ENCODE measurements at places on chromosomes 11 and 22. TPM values are rescaled to one million over a fixed set of nuclear protein-coding genes. Genes with fewer than 3 reads are reported as not detected.

OR6M1 gene
- total RNA-seq, result not detected

OR51B2 gene
- total RNA-seq, result not detected

CSRP3 gene
- 0.37 TPM for total RNA-seq

RBMXL2 gene
- not detected for total RNA-seq

PLAAT4 gene
- 61.1 TPM for total RNA-seq

HEPN1 gene
- total RNA-seq, result not detected

SLC1A2 gene
- total RNA-seq, result 0.25 TPM

CRYBB2 gene
- total RNA-seq, result not detected

IL17REL gene
- total RNA-seq, result 0.10 TPM

GRAP2 gene
- 0.84 TPM for total RNA-seq

PACS1 gene
- 73.9 TPM for total RNA-seq

PDGFD gene
- total RNA-seq, result 55.5 TPM

SLC37A2 gene
- 1.3 TPM for total RNA-seq

FADS1 gene
- 16.2 TPM for total RNA-seq

PPFIBP2 gene
- total RNA-seq, result 32.3 TPM

YPEL1 gene
- 2.9 TPM for total RNA-seq

WNT7B gene
- not detected for total RNA-seq

MOGAT2 gene
- total RNA-seq, result not detected

P2RX6 gene
- 0.69 TPM for total RNA-seq

NCF4 gene
- total RNA-seq, result 2.8 TPM

IGLL1 gene
- total RNA-seq, result not detected

NPTXR gene
- total RNA-seq, result 5.2 TPM

PHLDA2 gene
- total RNA-seq, result 0.84 TPM

XKR3 gene
- not detected for total RNA-seq

C11orf86 gene
- total RNA-seq, result not detected

MMP13 gene
- not detected for total RNA-seq

KRTAP5-2 gene
- not detected for total RNA-seq

SLC35F2 gene
- total RNA-seq, result 11.6 TPM

CBLIF gene
- total RNA-seq, result not detected

PATE2 gene
- total RNA-seq, result not detected

EXT2 gene
- 42.6 TPM for total RNA-seq

OR52E2 gene
- not detected for total RNA-seq

MS4A3 gene
- total RNA-seq, result not detected

OR51B4 gene
- total RNA-seq, result 0.45 TPM

SORL1 gene
- 29.8 TPM for total RNA-seq

SLC22A12 gene
- not detected for total RNA-seq

CARD16 gene
- total RNA-seq, result 6.6 TPM

MMP12 gene
- not detected for total RNA-seq

AMPD3 gene
- total RNA-seq, result 7.9 TPM

MYO7A gene
- 18.7 TPM for total RNA-seq

APOA5 gene
- total RNA-seq, result 0.43 TPM

ACTN3 gene
- 0.12 TPM for total RNA-seq

MYO18B gene
- not detected for total RNA-seq

FXYD2 gene
- 6.1 TPM for total RNA-seq

ZDHHC5 gene
- total RNA-seq, result 36.1 TPM

OOSP4B gene
- total RNA-seq, result not detected

SCGB1C1 gene
- total RNA-seq, result not detected
